ENCODE measurements at places on chromosomes 11 and 22. TPM values are rescaled to one million over a fixed set of nuclear protein-coding genes. Genes with fewer than 3 reads are reported as not detected.

The PLEKHA7 gene
- 19.2 TPM for total RNA-seq

The SULT4A1 gene
- total RNA-seq = 0.45 TPM

The OR8A1 gene
- total RNA-seq = not detected

The CHADL gene
- 25.4 TPM for total RNA-seq

The SELENOH gene
- 76.8 TPM for total RNA-seq

The SCN3B gene
- 1.7 TPM for total RNA-seq

The NXPE2 gene
- total RNA-seq = 0.12 TPM

The USP2 gene
- 173 TPM for total RNA-seq

The TRABD gene
- 23.8 TPM for total RNA-seq

The CBLIF gene
- not detected for total RNA-seq

The ANKRD42 gene
- total RNA-seq = 4.3 TPM

The MMP11 gene
- 32.3 TPM for total RNA-seq

The SART1 gene
- 32.2 TPM for total RNA-seq

The ESAM gene
- 40.5 TPM for total RNA-seq

The FAM227A gene
- total RNA-seq = 0.20 TPM

The DEFB131B gene
- total RNA-seq = not detected

The PRRG4 gene
- total RNA-seq = 0.62 TPM

The PATE2 gene
- not detected for total RNA-seq

The KCNK4 gene
- total RNA-seq = not detected

The KBTBD4 gene
- 13.2 TPM for total RNA-seq

The GP1BB gene
- total RNA-seq = not detected

The RGL4 gene
- total RNA-seq = not detected

The NXPE1 gene
- total RNA-seq = not detected

The TMPRSS4 gene
- total RNA-seq = not detected

Measured in left ventricle myocardium superior (tissue), 1 donor.